ENCODE measurements at places on chromosomes 2 and 18. TPM values are rescaled to one million over a fixed set of nuclear protein-coding genes. Genes with fewer than 3 reads are reported as not detected.
A peak's percentile ranks its signal among the peaks of the same experiment; 100 is the strongest.

DNA sequence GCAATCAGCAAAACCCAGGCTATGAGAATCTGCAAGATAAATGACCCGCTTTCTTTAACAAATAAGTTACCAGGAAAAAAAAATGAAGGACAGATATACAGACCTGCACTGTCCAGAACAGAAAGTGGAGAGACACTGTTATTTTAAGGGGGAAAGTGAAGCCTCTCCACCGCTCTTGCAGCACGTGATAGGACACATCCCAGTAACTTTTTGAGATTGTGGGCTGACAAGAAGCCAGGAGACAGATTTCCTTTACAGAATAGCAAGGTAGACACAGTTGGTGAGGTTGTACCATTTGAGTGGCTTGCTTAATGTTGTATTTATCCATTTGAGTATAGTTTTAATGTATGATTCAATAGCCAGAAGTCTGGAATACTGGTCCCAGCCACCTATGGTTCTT, 13.0 kb downstream of the TMEM169 start:
- H3K4me3 ChIP-seq, result no peak overlapping the region
- H3K4me1 ChIP-seq, result peaks cover 10% of the 10 kb centered on the region
- peaks cover 3% of the 10 kb centered on the region for H3K36me3 ChIP-seq
- H3K27me3 ChIP-seq, result no peaks in the 10 kb centered on the region

Gene CHST9
- total RNA-seq, result not detected

Gene TRIM43B
- total RNA-seq, result not detected

DNA sequence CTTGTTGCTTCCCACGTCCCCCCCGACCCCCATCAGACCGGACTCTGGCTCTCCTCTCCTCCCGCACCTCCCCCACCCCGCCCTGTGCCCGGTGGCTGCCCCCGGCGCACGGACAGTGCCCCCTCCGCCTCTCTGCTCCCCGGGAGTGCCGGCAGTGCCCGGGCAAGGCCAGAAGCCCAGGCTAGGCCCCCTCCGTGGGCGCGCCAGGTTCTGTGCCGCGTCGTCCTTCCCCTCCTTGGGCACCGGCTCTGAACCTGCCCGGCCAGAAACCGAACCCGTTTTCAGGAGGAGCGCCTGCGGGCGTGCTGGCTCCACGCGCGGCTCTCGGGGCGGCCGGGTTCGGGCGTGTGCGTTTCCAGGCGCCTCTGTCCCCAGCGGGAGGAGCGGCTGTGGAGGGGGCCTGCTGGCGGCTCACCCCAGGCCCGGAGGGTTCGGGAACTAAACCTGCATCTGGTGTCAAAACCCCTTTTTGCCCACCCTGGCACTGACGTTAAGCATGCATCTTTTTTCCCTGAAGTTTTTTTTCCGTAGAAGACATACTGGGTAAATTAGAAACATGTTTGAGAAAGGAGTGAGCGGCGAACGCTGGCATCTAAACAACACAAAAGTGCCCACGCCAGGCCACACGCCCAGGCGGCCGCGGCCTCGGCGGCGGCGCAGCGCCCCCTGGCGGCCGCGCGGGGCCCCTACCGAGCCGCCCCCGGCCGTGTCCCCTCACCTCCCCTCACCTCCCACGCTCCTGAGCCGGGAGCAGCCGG, 123.9 kb upstream of the SLC1A4 start:
- H3K27me3 ChIP-seq, result peaks cover 8% of the 10 kb centered on the region
- no peak overlapping the region for H3K27ac ChIP-seq
- H3K4me3 ChIP-seq, result peak overlapping the region; percentile 66

Gene KLHL41
- not detected for total RNA-seq

DNA sequence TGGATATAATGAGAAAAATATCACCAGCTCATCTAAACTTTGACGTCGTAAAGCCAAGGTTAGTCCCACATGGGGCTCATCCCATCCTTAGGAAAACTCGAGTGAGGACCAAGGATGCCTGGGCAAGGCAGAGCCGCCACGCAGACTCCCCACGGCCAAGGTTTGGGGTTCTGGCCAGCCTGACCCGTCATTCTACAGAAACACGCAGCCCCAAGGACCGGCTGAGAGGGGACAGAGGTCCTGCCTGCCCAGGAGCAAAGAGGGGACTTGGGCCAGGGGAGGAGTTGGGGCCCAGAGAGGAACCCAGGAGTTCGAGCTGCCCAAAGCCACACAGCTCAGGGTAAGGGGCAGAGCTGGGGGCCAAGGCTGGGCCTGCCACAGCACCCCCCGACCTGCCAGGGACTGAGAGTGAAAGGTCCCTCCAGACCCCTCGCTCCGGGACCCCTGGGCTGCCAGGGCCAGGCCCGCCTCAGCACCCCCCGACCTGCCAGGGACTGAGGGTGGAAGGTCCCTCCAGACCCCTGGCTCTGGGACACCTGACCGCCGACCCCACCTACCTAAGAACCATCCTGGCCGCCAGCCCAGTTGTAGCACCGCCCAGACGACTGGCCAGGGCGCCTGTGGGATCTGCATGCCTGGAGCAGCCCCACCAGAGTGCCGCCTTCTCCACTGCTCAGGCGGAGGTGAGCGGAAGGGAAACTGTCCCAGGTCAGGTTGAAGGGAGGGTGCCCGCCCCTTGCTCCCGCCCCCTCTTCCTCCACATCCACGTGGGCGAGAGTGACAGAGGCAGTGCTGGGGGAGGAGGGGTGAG, at the start of gene PDCD1:
TSS of gene PDCD1 (minus strand) at position 689 of the 811 bp plus-strand sequence. CDS start at position 633, 56 bp downstream.
- H3K4me1 ChIP-seq, result peaks cover 54% of the 10 kb centered on the region
- H3K36me3 ChIP-seq, result peaks cover 5% of the 10 kb centered on the region
- H3K27me3 ChIP-seq, result no peaks in the 10 kb centered on the region
- H3K27ac ChIP-seq, result peak within 1 kb of the TSS; percentile 92

DNA sequence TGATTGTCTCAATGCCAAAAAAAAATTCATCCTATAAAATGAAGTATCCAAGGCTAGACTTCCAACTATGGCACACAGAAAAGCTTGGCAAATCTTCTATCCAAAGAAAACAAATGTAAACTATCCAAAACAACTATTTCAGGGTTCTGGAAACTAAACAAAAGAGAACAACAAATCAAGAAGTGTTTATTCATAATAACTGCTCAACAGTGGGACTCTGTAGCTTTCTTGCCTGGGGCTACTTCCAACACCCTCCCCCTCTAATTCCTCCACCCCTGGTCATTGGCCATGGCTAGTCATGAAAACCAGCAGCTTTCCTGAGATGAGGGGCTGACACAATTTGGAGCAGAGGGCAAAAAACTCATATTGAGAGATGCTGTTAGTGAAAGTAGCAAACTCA, 107.0 kb downstream of the EXOC6B start:
- no peak overlapping the region for H3K4me3 ChIP-seq
- no peak for DNase-seq
- H3K27ac ChIP-seq, result no peak overlapping the region
- H3K4me1 ChIP-seq, result peaks cover 3% of the 10 kb centered on the region
- H3K36me3 ChIP-seq, result no peaks in the 10 kb centered on the region

GRCh38 chr2:236507393-236508085, 62.1 kb upstream of the ACKR3 start:
- no peaks in the 10 kb centered on the region for H3K36me3 ChIP-seq
- H3K27me3 ChIP-seq, result peaks cover 61% of the 10 kb centered on the region
- no peak overlapping the region for H3K27ac ChIP-seq
- H3K4me3 ChIP-seq, result peak overlapping the region; percentile 39
- peak; percentile 41 for DNase-seq
- H3K4me1 ChIP-seq, result peaks cover 4% of the 10 kb centered on the region

DNA sequence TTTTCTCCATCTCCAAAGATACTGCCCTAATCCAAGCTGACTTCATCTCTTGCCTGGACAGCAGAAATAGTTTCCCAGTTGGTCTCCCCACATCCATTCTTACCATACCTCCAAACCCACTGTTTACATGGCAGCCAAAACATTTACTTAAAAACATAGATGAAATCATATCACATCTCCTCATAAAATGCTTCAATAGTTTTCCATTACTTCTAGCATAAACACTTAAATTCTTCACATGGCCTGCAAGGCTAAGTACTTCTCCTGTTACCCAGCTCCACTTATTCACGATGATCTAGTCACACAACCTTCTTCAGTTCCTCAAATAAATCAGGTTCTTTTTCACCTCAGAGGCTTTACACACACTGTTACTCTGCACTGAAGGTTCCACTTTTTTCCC, 185.8 kb upstream of the ACVR2A start:
- no peaks in the 10 kb centered on the region for H3K36me3 ChIP-seq
- no peak for DNase-seq
- H3K4me3 ChIP-seq, result no peak overlapping the region
- no peaks in the 10 kb centered on the region for H3K27me3 ChIP-seq

Gene CLEC4F
- not detected for total RNA-seq

DNA sequence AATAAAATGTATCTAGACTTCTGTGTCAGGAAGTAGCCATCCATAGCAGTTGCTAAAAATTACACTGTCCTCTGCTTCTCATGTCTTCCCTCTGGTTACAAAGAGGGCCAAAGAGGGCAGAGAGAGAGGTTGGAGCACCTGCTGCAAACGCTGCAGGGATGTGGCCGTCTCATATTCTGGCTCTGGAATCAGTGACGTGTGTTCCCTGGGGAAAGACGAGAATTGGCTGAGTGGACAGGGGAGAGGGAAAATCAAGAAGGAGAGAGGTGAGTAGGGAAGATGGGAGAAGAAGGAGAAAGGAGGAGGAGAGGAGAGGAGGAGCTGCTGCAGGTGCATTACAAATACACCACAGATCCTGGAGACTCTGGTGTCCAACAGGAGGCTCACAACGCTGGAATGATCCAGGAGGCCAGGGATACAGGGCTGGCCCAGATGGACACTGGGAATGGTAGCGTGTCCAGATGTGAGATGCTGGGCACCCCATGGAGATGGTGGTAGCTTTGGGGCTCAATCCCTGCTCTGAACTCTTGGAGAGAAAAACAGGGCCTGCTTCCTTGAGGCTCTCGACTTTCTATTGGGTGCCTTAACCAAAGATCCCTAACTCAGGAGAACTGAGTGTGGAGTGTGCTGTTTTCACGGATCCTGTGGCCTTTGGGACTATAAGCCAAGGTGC, 118.4 kb upstream of the PXDN start:
- H3K4me3 ChIP-seq, result no peak overlapping the region
- H3K27ac ChIP-seq, result no peak overlapping the region
- no peaks in the 10 kb centered on the region for H3K36me3 ChIP-seq

- H3K27me3 ChIP-seq, result no peaks in the 10 kb centered on the region
- no peak overlapping the region for H3K4me3 ChIP-seq
- no peak overlapping the region for H3K27ac ChIP-seq
- peaks cover 86% of the 10 kb centered on the region for H3K4me1 ChIP-seq
Measured at GRCh38 chr18:77111951-77112746, 20.4 kb downstream of the MBP start.

Gene MAP2
- total RNA-seq, result not detected

- no peaks in the 10 kb centered on the region for H3K36me3 ChIP-seq
- no peak for DNase-seq
- H3K27ac ChIP-seq, result no peak overlapping the region
Measured at GRCh38 chr18:69790649-69791048, 157.0 kb downstream of the CD226 start.

GRCh38 chr18:22604986-22605421, 187.3 kb upstream of the CTAGE1 start:
- H3K4me1 ChIP-seq, result no peaks in the 10 kb centered on the region
- H3K4me3 ChIP-seq, result no peak overlapping the region
- DNase-seq, result no peak

GRCh38 chr2:130875935-130876334, 39.2 kb downstream of the ARHGEF4 start:
- no peaks in the 10 kb centered on the region for H3K36me3 ChIP-seq
- no peaks in the 10 kb centered on the region for H3K4me1 ChIP-seq
- H3K4me3 ChIP-seq, result no peak overlapping the region
- no peak overlapping the region for H3K27ac ChIP-seq

DNA sequence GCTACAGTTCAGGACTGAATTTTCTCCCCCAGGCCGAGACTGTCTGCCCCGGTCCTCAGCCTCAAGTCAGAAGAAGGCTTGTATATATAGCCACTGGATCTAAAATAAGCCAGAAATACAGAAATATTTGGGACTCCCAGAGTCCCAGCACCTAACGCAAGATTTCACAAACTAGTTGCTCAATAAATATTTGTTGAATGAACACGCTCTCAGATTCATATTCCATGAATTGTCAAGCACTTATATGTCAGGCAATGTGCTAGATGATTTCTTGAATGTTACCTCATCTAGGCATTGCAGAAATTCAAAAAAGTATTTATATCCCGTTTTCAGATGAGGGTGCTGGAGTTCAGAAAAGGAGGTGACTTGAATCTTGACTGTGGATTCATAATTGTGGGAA, 163.7 kb upstream of the KLHL29 start:
- H3K4me1 ChIP-seq, result no peaks in the 10 kb centered on the region
- no peaks in the 10 kb centered on the region for H3K36me3 ChIP-seq
- H3K27me3 ChIP-seq, result no peaks in the 10 kb centered on the region

GRCh38 chr2:64837116-64837731, 152.0 kb upstream of the SLC1A4 start:
- DNase-seq, result no peak
- H3K4me1 ChIP-seq, result peaks cover 12% of the 10 kb centered on the region
- no peak overlapping the region for H3K4me3 ChIP-seq
- H3K27ac ChIP-seq, result no peak overlapping the region
- peaks cover 7% of the 10 kb centered on the region for H3K27me3 ChIP-seq
- no peaks in the 10 kb centered on the region for H3K36me3 ChIP-seq

GRCh38 chr2:118635891-118636290, 211.6 kb downstream of the EN1 start:
- no peak for DNase-seq
- no peaks in the 10 kb centered on the region for H3K36me3 ChIP-seq
- no peak overlapping the region for H3K27ac ChIP-seq
- no peaks in the 10 kb centered on the region for H3K4me1 ChIP-seq

Gene CD302
- 0.50 TPM for total RNA-seq

DNA sequence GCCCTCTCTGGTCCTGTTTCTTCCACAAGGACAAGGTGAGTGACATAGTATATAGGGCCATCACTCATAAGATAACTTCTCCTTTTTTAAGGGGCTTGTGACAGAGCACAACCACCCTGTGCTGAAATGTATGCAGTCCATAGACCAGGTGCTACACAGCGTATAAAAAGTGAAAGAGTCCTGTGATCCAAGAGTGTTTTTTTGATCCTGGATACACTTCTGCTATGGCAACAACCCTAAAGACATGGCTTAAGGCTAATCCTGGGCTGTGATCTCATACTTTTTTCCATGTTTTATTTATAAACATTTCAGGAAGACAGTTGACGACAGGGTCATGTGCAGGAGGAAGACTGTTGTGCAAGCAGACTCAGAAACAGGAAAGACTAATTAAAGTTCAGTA, 400.5 kb upstream of the TCF4 start:
- no peaks in the 10 kb centered on the region for H3K36me3 ChIP-seq
- no peak overlapping the region for H3K4me3 ChIP-seq
- DNase-seq, result no peak
- no peaks in the 10 kb centered on the region for H3K27me3 ChIP-seq

- no peaks in the 10 kb centered on the region for H3K4me1 ChIP-seq
- no peaks in the 10 kb centered on the region for H3K36me3 ChIP-seq
- no peak overlapping the region for H3K27ac ChIP-seq
- H3K27me3 ChIP-seq, result peaks cover 9% of the 10 kb centered on the region
Measured at GRCh38 chr2:173520918-173521317, 166.2 kb downstream of the CDCA7 start.
